RWPE2 (cell line): ENCODE measurements at places on chromosomes 6 and 20.
A peak's percentile ranks its signal among the peaks of the same experiment; 100 is the strongest.

GRCh38 chr20:57703013-57703412 is 6.8 kb downstream of the PMEPA1 start:
- DNase-seq = no peak

GRCh38 chr6:118017301-118017848 is 110.3 kb downstream of the SLC35F1 start:
- DNase-seq = no peak

- no peak for DNase-seq
Measured at GRCh38 chr6:35396991-35397390, 54.6 kb downstream of the PPARD start.

DNA sequence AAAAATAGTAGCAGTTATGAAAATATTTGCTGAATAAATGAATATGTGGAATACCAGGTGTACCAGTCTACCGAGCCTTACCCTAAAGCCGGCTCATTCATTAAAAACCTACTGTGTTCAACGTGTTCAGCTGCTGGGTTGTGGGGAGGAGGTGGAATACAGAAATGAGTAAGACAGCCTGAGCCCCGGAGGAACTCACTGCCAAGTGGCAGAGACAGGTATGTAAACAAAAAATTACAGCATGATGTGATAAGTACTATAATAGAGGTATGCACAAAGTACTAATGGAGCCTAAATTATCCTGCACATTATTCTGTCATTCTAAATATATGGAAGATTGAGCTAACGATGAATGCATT is 6.8 kb upstream of the ADTRP start:
- DNase-seq = no peak

DNA sequence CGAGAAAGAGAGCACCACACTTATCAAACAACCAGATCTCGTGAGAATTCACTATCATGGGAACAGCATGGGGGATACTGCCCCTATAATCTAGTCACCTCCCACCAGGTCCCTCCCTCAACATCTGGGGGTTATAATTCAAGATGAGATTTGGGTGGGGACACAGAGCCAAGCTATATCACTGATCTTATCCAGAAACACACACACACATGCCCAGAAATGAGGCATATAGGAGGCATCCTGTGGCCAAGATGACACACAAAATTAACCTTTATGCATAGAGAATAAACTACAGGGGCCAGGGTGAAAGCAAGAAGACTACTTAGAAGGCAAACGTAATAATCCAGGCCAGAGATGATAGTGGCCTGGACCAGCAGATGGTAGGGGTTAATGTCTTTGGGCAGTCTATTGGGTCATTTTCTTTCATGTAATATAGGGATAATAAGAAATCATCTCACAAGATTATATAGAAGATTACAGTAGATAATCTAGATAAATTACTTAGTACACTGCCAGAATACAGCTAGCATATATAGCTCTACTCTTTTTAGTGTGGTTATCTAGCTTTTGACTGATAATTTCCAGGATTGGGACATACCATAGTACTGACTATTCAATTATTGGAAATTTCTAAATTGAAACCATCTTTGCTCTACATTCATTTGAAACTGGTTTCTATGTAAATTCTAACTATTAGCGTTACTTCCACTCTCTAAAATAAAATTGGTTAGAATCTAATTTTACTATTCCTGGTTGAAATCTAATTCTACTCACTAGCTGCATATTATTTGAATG is 20.0 kb downstream of the RNF144B start:
- DNase-seq = no peak

- DNase-seq = peak; percentile 82
Measured at GRCh38 chr20:57610261-57610952, 9.8 kb downstream of the ZBP1 start.

DNA sequence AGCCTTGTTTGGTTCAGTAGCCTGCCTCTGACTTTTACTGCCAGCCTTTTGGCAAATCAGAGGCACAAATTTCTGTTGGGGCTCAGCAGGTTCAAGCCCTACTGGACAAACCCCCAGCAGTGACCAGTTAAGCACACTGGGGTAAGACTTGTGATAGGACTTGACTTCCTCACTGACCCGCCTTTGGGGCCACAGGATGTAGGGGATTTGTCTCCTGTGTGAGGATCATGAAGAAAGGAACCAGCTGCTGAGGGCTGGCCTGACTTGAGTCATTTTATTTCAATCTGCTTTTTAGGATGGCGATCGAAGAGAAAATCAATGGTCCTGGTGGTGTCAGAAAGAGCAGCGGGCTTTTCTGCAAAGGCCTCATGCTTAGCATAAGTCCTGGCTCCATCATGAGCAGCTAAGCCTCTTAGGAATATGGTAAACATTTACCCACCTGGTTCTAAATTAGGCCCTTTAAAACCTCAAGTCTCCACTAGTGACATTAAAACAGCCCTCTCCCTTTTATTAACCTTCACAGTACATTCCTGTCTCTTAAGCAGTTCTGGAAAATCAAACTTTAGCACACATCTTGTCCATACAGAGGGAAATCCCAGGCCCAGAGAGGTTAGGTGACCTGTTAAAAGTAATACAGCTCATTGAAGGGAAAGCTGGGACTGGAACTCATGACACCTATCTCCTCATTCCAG is 16.6 kb downstream of the CHMP4B start:
- DNase-seq = no peak

DNA sequence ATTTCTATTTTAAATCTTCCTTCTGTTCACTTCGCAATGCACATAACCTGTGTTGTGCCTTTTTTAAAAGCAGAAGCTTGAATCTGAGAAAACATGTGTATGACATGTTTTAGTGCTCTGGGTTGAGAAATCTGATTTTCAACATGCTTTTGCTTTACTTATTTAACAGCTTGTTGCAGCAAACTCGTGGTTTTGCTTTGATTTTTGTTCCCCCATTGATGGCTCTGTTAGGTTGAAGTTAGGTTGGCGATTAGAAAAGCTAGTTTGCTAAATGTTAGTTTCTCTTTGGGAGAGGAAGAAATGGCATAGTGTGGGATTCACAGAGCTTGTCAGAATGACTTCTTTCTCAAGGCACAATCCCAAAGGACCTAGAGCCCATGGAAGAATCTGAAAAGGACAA is 170.8 kb downstream of the TMEM242 start:
- no peak for DNase-seq

DNA sequence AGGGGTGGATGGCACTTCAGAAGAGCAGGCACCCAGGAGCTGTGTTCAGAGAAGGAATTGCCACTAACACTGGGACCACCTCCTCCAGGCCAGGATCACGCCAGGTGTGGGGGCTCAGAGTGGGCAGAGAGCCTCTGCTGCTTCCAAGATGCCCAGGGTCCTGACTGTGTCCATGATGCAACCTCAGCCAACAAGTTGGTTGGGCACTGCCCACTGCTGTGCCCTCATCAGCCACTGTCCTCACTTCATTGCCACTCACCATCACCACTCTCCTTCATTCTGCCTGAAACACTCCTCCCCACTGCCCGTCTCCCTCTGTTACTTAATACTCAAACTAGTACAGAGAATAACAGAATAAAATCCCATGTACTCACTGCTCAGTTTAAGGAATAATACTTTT is 16.5 kb upstream of the TCF15 start:
- no peak for DNase-seq

DNA sequence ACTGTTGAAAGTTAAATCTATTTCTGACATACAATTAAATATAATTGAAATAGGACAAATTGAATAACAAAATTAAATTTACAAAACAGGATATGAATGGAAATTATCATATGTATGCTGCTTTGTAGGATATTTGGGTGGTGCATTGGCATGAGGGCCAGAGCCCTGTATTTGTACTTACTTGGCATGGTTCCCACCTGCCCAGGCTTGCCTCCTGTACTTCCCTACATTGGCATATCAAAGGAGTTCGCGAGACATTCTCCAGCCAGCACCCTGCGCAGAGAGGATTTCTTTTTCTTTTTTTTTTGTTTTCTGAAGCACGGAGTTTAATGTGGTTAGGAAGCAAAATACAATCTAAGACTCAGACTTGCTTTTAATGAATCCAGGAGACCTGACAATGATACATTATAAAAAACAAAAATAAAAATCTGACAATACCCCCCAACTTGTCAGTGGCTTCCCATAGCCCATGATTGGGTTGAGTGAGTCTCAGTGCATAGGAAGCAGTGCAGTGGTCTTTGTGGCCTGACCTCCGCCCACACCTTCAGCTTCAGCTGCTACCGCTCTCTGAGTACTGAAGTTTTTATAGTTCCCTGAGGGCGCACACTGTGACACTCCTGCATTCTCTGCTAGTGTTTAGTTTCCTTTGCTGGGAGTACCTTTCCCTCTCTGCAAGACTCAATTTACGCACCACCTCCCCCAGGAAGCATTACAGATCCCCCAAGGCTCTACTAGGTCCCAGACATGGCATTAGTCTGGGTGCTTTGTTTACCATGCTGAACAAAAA is 440.8 kb downstream of the UTRN start:
- no peak for DNase-seq

GRCh38 chr6:17311595-17312311 is 30.6 kb downstream of the RBM24 start:
- no peak for DNase-seq
